Renal pelvis (tissue), 12 donors: ENCODE measurements at places on chromosomes 16 and 17. TPM values are rescaled to one million over a fixed set of nuclear protein-coding genes. Genes with fewer than 3 reads are reported as not detected.

Gene TBC1D26
- 1.8 TPM for polyA plus RNA-seq

Gene GPR142
- polyA plus RNA-seq = 0.16 TPM

Gene PRR35
- 17.8 TPM for polyA plus RNA-seq

DNA sequence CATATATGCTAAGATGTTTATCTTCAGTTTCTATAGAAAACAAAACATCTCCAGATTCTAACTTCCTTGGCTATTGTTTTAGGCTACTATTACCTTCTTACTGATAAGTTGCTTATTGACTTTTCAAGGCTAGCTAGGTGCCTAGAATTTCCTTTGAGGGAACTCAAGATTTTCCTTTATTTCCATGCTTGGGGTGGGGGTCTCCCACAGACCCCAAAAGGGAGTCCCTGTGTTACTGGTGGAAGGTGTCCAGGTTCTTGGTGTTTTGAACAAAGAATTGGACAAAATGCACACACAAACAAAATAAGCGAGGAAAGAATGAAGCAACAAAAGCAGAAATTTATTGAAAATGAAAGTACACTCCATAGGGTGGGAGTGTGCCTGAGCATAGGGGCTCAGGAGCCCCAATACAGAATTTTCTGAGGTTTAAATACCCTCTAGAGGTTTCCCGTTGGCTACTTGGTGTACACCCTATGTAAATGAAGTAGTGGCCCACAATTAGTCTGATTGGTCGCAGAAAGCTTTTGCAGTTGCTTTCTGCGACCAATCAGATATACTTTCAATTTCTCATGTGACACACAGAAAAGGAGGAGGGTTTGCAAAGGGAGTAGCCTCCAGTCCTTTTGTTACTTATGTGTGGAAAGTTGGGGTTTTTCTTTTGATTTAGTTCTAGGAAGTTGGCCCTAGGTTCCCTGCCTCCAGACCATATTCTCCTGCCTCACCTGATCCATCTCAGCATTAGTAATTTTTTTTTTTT lies 67.5 kb downstream of the MARF1 start:
- DNase-seq = no peak
